ENCODE measurements at places on chromosomes 1 and 21.

- DNase-seq = no peak
Observed at GRCh38 chr1:4460651-4461050, 193.8 kb upstream of the AJAP1 start.

GRCh38 chr1:156742017-156742416 lies 1.1 kb upstream of the MRPL24 start:
- DNase-seq = no peak

DNA sequence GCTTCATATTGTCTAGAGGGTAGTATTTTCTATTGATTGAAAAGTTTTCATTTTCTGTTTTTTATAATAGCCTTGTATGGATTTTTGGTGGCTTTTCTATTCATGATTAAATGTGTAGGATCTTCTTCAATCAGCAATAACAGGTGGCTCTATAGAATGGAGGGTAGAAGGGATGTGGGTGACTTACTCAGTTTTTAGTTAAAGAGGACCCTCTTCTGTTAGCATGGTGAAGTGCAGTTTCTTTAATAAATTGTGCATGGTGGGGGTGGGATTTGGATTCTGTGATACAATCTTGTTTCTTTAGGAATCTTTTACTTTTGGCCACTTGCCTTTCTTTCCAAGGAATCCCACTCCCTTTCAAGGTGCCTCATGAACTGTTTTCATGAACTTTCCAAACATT lies 64.7 kb downstream of the SLC35A3 start:
- peak; percentile 79 for DNase-seq

GRCh38 chr1:45622524-45623394 lies 1.1 kb downstream of the CCDC17 start:
- DNase-seq = no peak

- no peak for DNase-seq
Observed at GRCh38 chr1:204261746-204262505, 48.1 kb upstream of the GOLT1A start.

GRCh38 chr1:26344147-26344920 lies 9.6 kb downstream of the CRYBG2 start:
- no peak for DNase-seq

DNA sequence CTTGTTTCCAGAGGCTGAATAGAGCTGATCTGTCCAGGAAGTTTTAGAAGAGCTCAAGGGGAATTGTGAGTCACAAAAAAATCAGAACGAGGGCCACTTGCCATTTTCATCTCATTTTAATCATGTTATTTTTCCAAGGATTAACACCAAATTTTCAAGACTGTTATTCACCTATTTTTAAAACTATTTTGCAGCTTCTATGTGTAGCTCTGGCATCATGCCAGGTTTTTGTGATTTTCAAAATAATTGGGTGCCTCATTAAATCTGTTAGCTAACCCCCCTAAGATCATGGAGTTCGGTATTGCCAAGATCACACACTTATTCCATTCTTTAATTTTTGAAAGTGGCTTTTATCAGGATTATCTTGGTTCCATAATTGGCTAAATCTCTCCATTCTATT lies 90.9 kb downstream of the RGS7 start:
- no peak for DNase-seq

DNA sequence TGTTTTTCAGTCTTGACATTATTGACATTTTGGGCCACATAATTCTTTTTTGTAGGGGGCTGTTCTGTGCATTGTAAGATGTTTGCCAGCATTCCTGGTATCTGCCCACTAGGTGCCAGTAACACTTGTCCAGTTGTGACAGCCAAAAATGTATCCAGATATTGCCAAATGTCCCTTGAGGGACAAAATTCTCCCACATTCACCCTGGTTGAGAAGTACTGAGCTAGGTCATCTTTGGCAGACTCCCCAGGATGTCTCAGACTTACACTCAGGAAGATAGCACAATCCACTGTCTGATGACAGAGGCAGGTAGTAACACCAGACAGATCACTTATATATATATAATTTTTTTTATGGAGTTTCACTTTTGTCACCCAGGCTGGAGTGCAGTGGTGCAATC lies 5.9 kb downstream of the CD48 start:
- no peak for DNase-seq

GRCh38 chr1:1059494-1060280 lies 14.4 kb downstream of the RNF223 start:
- DNase-seq = peak; percentile 59

GRCh38 chr1:43062527-43063095 lies 103.9 kb upstream of the SLC2A1 start:
- DNase-seq = no peak

DNA sequence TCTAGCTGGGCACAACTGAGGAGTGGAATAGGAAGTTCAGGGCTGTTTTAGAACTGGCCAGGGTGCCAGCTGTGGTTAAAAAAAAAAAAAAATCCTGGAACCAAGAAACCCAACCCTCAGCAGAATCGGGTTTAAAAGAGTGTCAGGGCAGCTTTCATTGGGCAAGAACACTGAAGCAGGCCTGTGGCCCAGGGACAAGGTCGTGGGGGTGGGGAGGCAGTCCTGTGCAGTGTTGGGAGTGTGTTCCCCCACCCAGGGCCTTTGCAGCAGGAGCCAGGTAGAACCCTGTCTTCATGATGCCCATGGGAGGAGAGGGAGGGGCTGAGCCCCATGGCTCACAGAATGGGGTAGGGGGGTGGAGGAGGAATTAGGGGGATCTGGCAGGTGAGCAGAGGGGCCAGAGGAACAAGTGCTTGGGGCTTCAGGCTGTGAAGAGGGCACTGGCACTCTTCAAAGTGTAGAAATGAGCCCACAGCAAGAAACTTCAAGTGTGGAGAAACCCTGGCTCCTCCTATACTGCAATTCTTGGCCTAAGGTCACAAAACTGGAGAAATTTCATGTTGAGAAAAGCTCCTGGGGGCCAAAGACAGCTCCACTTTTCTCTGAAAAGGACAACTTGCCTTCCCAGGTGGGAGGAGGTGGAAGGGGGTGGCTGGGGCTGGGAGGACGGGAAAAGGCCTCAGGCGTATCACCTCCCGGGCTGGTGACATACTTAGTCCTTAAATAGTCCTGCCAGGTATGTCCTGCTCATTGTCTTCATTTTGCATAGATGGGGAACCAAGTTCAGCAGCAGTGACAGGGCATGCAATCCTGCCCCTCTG lies 39.3 kb downstream of the KIAA1614 start:
- DNase-seq = no peak

GRCh38 chr1:155255243-155256007 lies at the start of gene ENTREP3:
Gene ENTREP3 (minus strand): TSS chr1:155255483. CDS start chr1:155254877, 606 bp downstream.
- peak; percentile 62 for DNase-seq

DNA sequence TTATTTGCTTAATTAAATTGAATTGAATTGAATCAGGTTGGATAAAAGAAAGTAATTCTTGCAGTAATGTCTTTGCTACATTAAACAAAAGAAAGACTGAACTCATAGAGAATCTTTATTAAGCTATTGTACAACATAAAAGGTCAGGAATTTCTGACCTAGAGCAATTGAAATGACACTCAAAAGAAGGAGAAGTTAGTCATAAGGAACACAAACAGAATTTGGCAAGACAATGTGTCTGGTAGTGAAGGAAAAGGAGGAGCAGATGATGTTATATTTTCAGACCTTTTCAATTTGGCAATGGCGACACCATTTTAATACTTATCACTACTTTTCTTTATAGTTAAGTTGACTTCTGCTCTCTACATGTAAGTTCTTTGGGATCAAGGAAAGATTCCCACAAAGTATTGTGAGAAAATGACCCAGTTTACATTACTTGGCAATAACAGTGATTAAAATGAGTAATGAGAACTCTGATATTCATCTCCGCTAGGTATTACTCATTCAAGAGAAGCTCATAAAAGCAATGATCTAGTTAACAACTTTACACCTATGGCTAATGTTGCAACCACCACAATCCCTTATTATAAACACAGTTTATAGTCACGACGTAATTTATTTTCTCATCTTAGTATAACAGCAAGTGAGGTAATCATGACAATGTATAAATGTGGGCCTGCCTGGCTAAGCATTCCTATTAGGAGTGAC lies 14.7 kb upstream of the KRTAP21-1 start:
- no peak for DNase-seq

All from Kasumi-1 (cell line).